ENCODE measurements at places on chromosomes 5 and 9.

GRCh38 chr5:106876665-106877194 lies 794.0 kb downstream of the EFNA5 start:
- no peak for DNase-seq

- peak; percentile 32 for DNase-seq
Measured at GRCh38 chr9:35749515-35750255, 598 bp downstream of the RGP1 start.

- DNase-seq = no peak
Measured at GRCh38 chr9:109281518-109281917, 39.3 kb downstream of the EPB41L4B start.

DNA sequence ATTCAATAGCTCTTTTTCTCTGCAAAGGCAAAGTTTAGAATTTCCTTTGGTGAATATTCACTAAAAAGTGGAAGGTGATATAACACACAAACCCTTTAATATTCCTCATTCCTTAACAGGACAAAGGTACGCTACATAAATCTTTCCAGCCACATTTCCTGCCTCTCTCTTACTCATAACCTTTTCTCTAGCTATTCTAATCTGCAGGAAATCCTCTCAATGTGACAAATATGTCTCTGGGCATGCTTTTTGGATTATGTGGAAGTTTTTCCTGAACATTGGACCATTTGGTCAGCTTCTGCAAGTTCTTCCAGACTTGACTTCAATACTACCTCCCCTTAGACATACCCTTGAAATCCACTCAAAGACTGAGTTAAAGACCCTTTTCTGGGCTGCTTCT lies 186.3 kb upstream of the TUSC1 start:
- no peak for DNase-seq

- no peak for DNase-seq
Measured at GRCh38 chr5:118580949-118581348, 407.4 kb downstream of the DTWD2 start.

DNA sequence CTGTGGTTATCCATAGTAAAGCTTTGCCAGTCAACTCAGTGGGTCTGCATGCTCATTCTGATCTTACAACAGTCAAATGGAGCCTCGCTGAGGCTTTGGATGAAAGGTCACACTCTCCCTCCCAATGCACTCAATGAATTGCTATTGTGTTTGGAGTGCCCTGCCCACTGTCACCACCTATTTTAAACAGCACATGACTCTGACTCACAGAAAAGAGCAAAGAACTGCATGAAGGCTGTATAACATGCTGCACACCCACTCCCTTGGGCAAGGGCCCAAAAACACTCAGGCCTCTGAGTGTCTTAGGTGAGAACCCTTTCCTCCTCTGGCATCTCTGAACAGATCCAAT lies 118.7 kb upstream of the CCDC112 start:
- DNase-seq = no peak

DNA sequence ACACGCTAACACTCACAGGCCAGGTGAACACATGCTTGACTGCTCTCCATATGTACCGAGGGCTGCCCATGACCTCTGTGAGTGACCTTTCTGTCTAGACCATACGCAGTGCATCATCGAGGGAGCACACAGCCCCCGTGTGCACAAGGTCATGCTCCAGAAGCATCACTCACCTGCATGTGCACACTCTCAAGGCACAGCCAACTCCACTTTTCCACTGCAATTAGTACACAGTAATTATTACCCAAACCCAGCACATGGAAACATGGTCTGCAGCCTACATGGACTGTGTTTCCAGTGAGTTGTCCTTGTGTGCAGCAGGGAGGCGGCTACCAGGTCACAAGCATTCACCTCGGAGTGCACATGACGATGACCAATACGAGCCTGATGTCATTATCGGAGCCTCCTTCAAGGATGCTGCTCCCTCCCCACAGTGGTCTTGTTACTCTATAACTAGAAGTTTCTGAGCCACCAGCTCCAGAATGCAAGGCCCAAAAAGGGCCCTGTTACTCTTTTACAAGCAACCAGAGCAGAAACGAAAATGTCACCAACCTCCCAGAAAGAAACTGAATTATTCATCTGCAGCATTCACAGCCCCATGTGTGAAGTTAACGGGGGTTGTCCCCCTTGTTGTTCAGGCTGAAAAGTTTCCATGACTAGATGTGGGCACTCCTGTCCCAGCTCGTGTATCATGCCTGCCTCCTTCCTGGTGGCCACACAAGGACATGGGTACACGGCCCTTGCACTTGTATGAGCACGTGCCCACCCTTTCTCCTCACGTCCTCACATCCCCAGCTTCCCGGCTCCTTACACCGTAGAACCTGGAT lies 31.2 kb downstream of the SEMA4D start:
- DNase-seq = no peak

DNA sequence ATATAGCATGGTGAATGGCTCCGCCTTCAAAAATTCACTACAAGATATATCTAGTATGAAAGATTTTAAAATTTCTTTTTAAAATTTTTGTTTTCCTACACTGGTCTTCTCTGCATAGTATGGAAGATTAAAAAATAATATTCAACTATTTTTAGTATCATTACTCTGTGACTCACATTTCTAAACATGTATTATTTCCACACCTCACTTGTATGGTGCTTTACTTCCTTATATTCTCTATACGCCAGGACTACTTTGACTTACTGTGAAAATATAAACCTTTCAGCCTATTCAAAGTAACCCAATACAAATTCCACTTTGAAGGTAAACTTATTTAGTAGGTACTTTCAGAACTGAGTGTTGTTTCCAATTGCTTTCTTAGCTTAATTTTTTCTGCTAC lies 26.8 kb upstream of the TXNDC8 start:
- no peak for DNase-seq

GRCh38 chr9:95595721-95596295 lies 79.0 kb upstream of the PTCH1 start:
- DNase-seq = no peak

GRCh38 chr9:111094433-111094924 lies 56.2 kb upstream of the LPAR1 start:
- no peak for DNase-seq

DNA sequence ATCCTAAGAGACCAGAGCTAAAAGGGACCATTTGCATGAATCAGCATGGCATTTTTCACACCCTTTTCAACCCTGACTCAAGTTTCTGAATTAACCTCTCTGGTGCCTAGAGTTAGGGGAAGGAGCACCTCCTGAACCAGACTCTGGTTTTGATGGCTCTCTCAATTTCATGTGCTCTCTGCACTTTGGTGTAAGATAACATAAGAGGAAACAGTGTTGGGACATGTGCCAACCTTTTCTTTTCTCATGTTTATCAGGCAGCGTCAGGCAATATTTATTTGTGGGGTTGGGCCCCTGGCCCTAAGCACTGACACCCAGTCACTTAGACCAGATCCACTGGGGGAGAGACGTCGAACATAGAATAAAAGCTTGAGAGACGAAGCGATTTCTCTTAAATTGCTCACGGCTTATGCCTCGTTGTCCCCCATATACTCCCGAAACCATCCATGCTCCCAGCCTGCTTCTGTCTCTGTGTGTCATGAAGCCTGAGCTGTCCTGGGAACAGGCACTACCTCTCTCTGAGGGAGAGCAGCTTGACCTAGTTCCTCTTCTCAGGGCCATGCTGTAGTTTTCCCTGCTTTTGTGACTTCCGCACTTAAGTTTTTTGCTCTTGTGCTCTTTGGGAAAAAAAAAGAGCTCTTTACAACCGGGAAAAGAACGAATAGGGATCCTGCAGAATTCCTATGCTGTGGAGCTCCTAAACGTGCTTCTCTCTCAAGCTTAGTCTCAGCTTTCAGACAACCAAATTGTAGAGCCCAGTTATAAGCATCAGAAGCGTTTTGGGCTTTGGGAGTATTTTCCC lies 195.7 kb downstream of the NR3C1 start:
- no peak for DNase-seq
